ENCODE measurements at places on chromosomes 2 and 18.

- no peak for DNase-seq
Measured at GRCh38 chr2:9001229-9001628, 2.3 kb downstream of the MBOAT2 start.

DNA sequence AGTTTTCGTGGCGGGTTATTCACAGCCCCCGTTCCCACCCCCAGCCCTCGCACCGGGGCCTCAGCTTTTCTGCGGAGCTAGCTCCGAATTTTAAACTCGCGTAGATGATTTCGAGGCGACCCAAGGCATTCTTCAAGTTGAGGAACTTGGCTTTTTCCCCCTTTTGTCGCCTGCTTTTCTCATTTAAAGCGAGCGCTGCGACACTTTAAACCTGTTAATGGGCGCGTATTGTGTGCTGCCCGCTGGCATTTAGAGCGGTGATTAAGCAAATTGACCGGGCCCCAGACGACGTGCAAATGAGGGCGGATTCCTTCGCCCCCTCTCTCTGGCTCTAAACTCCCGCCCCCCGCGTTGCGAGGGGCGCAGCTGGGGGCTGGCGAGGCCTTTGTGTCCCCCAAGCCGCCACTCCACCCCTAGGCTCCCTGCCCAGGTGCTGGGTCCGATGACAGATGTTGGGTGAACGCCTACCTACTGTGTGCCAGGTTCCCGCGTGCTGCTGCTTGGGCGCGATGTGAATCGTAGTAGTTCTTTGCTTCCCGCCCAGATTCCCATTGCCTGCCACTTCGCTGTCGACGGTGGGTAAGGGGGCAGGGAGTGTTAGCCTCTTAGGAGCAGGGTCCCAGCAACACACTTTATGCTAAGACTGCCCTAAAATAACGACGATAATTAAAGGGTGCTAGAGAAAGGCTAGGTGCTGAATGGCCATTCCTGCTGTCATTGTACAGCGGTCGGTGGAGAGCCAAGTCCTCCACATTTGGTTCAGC lies 1.9 kb downstream of the TCF7L1 start:
- no peak for DNase-seq

DNA sequence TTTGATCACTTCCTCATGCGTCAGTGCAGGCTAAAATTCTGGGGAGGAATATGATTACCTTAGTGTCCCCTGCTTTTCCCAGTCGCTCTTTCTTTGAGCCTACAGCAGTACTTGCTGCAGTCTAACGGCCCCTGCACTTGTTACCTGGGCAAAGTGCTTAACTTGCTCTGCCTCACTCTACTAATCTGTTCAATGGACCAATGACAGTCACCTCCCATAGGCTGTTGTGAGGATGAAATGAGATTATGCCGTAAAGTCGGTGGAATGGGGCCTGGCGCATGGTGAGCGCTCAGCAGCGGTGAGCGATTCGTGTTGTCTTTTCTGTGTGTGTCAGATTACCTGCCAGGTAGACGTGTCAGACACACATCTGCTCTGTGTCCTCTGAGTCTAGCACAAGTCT lies 5.3 kb downstream of the TNS1 start:
- no peak for DNase-seq

- no peak for DNase-seq
Measured at GRCh38 chr18:67417864-67418523, 98.5 kb downstream of the DSEL start.

DNA sequence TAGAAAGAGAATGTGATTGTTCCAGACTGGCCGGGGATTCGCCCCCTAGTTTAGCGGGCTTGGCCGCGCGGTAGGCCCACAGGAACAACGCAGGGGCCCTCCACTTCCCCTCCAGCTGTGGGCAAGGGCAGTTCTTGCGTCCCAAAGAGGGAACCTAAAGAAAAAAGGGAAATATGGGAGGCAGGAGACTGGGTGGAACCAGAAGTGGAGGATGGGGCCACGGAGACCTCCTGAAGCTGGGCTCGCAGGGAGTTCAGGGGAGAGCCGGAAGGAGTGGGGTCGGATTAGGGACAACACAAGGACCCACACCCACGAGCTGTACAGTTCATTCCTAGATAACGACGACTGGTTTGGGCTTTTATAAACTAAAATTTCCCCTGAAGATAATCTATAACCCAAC lies 18.2 kb downstream of the GNLY start:
- no peak for DNase-seq

GRCh38 chr18:49682173-49682802 lies 120.4 kb downstream of the LIPG start:
- no peak for DNase-seq

DNA sequence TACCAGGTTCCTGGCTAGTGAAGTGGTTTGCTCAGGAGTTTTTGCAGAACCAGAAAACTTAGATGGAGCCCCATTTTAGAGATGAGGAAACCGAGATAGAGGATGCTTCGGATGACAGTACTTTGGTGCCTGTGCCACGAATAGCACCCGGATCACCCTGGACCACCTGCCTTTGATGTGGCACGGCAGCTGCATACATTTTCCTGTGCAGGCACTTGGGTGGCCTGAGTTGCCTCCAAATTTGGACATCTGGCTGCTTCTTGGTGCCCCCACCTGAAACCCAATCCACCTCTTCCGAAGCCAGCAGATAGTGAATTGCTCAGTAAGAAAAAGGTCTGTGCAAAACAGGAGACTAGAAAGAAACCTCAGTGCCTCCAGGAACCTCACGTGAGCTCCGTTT lies 140.6 kb upstream of the ID2 start:
- no peak for DNase-seq

DNA sequence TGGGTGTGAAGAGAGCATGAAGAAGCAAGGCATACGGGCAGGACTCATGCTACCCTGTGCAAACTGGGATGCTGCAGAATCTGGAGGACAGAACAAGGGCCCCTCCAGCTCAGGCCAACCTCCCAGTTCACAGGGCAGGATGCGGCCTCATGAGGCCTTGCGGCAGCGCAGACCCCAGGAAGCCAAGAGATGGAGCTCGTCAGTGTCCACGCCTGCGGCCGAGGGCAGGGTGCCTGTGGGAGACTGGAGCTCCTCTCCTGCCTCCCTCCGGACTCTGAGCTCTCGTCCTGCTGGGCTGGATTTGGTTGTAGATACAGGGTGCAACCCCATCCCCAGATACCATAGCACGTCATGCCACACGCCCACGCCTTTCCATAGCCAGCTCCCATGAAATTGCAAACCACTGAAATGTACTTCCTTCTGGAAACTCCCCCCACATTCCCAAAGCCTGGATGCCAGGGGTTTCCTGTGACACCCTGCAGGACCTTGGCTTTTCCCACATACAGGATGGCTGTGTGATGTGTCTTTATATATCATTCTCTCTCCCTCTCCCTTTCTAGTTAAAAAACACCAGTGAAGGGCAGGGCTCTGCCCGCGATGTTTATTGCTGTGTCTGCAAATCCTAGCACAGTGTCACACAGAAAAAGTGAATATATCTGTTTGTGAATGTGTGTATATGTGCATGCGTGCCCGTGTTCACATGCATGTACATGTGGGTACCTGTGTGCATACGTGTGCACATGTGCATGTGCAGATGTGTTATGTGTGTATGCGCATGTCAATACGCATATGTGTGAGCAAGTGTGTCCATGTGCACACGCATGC lies 12.3 kb upstream of the SNTG2 start:
- DNase-seq = no peak

DNA sequence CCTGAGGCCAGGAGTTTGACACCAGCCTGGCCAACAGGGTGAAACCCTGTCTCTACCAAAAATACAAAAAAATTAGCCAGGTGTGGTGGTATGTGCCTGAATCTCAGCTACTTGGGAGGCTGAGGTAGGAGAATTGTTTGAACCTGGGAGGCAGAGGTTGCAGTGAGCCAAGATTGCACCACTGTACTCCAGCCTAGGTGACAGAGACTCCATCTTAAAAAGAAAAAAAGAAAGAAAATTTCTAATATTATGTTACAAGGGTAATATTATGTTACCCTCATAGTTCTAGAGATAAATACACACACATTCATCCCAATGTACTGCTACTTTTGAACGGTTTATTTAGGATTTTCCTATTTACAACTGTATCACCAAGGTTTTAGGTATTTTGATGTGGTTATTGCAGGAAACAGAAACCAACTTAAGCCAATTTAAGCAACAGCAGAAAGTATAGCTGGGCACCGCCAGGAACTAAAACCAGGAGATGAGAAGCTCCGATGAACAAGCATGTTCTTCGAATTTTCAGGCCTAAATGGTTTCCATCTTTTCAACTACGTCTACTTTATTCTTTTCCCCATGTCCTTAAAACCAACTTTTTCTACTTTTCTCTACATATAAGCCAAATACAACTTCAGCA lies 11.8 kb upstream of the ROCK1 start:
- no peak for DNase-seq

DNA sequence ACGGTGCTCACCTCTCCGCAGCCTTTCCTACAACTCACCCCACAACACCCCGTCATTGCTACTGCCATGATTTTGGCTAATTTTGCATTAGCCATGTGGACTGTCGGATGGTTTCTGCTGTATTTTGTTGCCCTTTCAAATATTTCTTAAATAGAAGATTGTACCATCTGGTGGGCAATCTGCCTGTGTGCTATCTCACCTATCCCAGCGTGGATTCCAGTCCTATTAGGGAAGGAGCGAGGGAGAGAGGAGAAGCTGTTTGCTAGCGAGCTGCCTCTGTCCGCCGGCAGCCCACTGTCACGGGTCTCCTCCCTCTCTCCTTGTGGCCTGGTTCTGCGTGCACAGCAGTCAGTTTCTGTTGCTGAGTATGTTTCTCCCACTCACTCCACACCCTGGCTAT lies 336.2 kb downstream of the TXNL1 start:
- DNase-seq = no peak

DNA sequence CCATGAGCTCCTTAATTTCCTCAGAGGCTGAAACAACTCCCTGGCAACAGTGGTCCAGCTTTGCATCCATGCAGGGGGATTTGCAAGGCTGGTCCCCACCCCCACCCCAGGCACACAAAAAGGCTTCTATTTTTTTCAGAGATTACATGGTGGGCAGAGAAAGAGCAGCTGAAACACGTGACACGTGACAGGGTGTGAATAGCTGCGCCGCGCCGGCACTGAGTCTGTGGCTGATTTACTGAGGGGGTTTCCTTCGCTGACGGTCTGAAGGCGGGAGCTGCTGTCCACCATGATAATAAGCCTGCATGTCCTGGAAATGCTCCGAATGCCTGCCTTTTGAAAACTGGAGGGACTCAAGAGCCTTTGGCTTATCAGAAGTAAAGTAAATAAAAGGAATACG lies 50.7 kb upstream of the APCDD1 start:
- no peak for DNase-seq

- DNase-seq = no peak
Measured at GRCh38 chr18:41075212-41075611, 879.8 kb upstream of the PIK3C3 start.

DNA sequence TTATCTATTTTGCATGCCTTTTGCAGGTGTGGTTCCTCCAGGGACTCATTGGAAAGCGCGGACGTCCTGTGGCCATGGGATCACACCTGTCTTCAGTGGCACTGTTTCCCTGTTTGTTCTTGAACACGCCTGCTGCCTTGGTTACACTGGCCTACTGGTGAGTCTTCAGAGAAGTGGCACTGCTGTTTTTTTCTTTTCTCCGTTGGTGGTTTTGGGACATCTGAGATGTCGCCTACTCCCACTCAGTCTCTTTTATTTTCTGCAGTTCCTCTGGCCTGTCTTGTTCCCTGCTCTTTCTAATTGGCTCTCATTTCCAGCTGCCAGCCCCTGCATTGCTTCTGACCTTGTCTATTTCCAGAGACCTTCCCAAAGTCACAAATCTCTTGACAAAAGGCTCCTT lies 35.7 kb upstream of the POU3F3 start:
- no peak for DNase-seq

- DNase-seq = no peak
Measured at GRCh38 chr2:203662951-203663350, 43.5 kb upstream of the CD28 start.

DNA sequence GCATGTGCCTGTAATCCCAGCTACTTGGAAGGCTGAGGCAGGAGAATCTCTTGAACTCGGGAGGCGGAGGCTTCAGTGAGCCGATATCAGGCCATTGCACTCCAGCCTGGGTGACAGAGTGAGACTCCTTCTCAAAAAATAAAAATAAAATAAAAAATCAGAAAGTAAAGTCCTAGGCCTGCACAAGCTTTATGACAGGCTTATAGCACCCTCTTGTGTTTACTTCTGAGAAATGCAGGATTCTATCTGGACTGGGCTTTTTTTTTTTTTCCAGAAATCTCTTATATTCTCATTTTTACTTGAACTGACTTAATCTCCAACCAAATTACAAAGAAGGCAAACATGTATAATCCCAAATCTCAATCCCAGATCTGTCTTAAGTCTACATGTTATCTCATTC lies 26.1 kb upstream of the REG3G start:
- no peak for DNase-seq

DNA sequence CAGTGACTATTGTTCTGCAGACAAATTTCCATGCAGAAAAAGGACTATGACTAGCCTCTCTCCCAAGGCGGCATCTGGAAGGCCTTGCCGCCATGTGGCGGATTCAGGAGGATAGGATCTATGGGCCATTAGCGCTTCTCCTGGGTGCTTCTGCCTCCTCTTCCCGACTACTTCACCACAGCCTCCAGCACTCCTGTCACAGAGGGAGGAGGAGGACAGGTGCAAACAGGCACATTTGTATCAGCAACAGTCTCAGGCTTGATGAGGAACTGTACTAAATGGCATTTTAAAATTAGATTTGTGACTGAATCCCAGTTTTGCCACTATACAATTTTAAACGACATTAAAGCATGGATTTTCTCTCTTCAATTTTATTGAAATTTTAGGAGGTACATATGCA lies 114.9 kb downstream of the NOL10 start:
- no peak for DNase-seq

- no peak for DNase-seq
Measured at GRCh38 chr2:172734711-172735581, 699 bp upstream of the RAPGEF4 start.

- no peak for DNase-seq
Measured at GRCh38 chr2:100954044-100954420, 48.1 kb upstream of the RPL31 start.

GRCh38 chr2:61262699-61263098 lies 100.7 kb downstream of the C2orf74 start:
- DNase-seq = no peak

All from fibroblast of the conjunctiva (primary cell).